ENCODE measurements at places on chromosomes 4 and X.

- DNase-seq: no peak
Observed at GRCh38 chr4:88630756-88631155, 38.5 kb downstream of the HERC3 start.

DNA sequence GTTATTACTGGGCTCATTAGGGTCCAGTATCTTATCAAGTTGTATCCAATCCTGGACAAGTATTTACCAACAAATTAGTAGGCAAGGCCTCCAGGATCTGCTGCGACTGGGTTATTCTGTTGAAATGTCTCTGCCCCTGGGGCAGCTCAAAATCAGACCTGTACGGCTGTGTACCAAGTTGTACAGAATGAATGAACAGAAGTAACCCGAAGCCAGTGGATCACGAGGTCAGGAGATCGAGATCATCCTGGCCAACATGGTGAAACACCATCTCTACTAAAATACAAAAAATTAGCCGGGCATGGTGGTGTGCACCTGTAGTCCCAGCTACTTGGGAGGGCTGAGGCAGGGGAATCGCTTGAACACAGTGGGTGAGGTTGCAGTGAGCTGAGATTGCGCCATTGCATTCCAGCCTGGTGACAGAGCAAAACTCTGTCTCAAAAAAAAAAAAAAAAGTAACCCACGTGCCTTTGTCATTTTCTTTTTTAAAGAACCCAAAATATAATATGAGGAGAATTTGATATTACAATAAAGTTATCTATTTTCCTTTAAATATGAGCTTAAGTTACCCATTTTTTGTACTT lies 127.3 kb downstream of the CBR4 start:
- DNase-seq: no peak

DNA sequence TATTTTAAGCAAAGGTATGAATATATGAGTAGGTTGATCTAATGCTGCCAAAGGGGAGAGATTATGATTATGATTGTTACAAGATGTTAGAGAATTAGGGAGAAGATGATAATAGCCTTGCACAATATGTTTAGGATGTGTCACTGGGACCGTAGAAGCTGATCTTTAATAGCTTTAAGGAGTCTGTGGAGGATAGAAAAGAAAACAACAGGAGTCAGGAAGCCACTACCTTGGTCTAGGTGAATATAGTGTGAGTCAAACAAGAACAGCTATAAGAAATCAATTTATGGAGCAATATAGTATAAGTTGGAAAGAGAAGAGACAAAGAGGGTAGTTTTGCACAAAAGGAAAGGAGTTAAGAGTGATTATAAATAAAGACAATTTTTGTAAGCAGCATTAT lies 232.7 kb downstream of the FSTL5 start:
- DNase-seq: no peak

GRCh38 chr4:26176598-26177149 lies 144.1 kb upstream of the RBPJ start:
- DNase-seq: no peak

DNA sequence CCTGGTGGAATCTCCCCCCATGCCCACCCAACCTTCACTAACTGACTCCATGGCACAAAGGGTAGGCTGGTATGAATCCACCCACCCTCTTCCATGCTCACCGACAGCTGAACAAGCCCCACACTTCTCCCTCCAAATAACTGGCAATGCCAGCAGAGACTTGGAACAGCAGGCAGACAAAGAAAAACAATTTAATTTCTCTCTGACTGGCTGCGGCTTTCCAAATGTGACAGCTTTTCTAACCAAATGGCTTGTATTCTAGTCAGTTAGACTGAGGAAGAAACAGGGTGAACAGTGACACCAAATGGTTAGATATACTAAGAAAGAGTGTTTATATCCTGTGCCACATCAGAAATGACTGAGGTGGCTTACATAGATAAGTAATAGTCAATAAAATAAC lies 199.3 kb upstream of the ADAMTS3 start:
- no peak for DNase-seq

DNA sequence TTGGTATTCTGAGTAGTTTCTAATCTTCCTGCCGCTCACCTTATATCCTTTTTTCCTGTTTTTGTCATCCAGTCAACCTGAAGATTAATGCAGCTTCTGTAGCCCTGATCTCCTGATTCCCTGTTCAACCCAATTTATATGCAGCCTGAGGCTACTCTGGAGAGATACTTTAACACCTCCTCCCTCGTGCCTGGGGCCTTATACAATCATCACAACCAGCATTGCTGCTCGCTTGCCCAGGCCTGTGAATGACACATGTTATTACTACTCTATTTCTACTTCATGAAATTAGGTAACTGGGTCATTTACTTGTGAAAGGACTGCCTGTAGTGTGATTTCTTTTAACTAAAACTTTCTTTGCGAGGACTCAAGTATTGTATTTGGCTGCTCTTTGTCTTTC lies 33.7 kb upstream of the WDR17 start:
- DNase-seq: no peak

GRCh38 chr4:81030061-81030980 lies at the start of gene BMP3:
BMP3 (plus strand) TSS chr4:81030708; CDS start chr4:81031285, 577 bp downstream.
- DNase-seq: no peak

- no peak for DNase-seq
Observed at GRCh38 chr4:146522869-146523205, 1.1 kb upstream of the SLC10A7 start.

DNA sequence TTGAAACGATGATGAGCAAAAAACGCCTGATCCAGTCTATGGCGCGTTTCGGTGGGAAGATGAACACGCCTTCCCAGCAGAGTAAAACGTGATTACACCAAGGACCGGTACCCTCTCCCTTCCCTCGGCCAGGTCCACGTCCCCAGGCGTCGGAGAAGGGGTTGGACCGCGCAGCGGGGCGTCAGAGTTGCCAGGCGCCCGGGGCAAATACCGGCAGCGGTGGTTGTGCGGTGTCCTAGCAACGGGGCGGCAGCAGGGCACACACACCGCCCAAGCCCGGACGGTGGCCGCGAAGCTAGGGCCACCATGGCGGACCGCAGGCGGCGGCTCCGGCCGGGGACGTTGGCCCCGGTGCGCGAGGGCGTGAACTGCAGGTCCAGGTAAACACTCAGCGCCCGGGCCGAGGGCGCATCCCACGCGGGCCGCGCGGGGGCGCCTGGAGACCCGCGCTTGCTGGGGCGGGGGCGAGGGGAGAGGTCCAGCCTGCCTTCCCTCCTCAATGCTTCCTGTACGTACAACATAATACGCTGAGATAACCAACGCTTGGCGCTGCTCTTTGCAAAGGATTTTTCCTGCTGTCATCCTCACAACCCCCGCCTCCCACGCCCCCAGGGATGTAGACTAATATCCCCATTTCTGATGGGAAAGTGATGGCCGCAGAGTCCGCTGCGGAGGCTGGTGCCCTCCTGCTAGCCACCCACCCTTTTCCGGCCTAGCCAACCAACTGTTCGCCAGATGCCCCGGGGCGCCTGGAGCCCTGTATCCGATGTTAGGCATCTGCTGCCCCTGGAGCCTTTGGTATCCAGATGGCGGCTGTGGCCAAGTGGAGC lies at the start of gene FAM47E:
TSS of gene FAM47E (plus strand) at position 281 of the 830 bp plus-strand sequence. CDS start at position 307, 26 bp downstream.
- DNase-seq: peak; percentile 50

DNA sequence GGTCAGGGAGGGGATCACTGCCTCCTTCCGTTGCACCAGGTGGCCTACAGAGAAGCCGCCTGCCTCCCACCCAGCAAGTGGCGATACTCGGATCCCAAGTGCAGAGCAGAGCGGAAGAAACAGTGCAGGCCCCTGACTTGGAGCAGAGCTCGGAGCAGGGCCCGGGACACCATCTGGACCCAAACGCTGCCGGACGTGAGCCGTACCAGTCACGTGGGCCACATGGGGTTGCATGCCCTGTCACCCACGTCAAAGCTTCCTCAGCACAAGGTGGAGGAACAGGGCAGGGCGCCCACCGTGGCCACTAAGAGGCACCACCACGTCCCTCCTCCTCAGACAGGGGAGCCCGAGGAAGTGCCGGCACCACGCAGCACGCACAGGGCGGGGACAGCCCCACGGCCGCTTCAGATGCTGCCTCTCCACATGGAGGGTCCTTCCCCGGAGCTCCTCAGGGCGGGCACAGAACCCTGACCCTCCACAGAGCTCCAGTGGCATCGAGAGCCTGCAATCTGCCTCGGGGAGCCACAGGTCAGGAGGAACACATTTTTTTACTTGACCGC lies 18.7 kb downstream of the ZFYVE28 start:
- no peak for DNase-seq

DNA sequence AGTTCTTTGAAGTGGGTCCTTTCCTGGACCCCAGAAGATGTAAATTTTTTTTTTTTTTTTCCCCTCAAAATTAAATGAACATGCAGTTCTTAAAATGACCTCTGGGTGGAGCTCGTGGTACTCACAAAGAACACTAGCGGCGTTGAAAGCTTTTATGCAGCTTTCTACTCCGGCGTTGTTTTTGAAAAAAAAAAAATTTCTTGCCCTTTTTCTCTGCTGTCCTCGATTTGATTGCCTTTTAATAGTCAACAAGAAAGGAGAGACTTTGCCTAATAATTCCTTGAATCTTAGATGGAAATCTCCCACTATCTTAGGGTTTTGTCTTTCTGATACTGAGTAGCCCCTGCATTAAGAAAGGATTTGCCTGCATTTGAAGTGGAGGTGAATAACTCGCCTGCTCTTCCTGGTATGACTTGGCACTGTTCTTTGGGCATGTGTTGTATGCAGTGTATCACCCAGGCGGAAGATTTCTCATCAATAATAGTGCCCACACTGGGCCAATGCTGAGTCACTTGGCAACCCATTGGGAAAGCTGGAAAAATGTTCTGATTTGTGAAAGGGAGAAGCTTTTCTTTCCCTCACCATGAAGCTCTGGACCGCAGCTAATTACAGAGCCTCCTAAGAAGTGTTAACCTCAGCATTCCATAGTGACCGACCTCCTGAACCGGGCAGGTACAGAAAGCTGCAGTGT lies 104.0 kb downstream of the PHEX start:
- DNase-seq: no peak

GRCh38 chr4:68077737-68078136 lies 51.9 kb downstream of the TMPRSS11F start:
- DNase-seq: no peak
